Progenitor cell of endocrine pancreas (in vitro differentiated cells): ENCODE measurements at places on chromosomes 1 and 21.

DNA sequence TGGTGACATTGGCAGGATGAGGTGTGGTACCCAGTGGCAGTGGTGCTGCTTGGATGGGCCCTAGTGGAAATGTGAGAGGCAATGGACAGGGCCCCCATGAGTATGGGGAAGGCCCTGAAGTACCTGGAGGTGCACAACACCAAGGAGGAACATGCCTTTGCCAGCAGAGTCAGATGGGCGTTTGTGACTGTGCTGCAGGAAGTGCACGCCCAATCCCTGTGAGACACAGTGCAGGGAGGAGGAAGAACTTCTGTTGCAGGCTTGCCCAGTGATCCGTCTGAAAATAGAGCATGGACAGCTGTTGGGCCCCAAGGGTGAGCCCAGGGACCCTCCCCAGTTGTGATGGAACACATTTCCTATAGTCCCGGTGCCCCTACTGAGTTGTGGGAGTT lies 42.7 kb downstream of the GJA5 start:
- DNase-seq, result no peak

DNA sequence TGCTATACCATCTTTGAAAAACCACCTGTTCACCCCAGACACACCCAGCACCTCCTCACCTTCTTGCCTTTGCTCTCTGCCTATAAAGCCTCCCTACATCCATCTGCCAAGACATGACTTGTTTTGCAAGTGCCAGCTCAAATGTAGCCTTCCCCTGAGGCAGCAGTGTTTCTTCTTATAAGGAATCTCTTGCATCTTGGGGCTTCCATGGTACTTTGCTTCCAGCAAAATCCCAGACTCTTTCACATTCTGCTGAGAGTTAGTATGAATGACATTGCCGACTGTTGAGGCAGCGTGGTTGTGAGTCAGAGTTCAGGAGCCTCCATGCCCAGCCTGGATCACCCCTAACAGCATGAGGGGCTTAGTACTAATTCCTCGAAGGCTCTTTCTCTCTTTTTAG lies 217.4 kb upstream of the RUNX1 start:
- DNase-seq, result no peak

GRCh38 chr21:41537356-41537755 lies 29.4 kb upstream of the TMPRSS2 start:
- no peak for DNase-seq

DNA sequence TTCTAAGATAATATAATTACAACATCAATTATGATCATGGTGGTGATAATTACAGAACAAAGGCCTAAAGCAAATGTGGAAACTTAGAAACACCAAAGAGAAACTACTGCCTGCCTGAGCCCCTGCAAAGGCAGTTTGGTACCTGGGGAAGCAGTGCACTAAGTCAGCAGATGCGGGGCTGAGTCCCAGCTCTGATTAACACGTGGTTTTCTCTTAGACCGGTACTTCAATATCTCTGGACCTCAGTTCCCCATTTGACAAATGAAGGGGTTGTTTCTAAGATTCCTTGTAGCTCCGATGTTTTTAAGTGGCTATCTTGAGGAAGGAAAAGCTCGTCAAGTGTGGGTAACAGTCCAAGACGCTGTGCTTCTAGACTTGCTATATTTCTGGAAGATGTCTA lies 16.7 kb upstream of the PLEKHA6 start:
- DNase-seq, result no peak

GRCh38 chr1:43039228-43040055 lies 80.8 kb upstream of the SLC2A1 start:
- DNase-seq, result no peak

- DNase-seq, result no peak
Measured at GRCh38 chr1:78645723-78646122, 3.9 kb upstream of the IFI44 start.

DNA sequence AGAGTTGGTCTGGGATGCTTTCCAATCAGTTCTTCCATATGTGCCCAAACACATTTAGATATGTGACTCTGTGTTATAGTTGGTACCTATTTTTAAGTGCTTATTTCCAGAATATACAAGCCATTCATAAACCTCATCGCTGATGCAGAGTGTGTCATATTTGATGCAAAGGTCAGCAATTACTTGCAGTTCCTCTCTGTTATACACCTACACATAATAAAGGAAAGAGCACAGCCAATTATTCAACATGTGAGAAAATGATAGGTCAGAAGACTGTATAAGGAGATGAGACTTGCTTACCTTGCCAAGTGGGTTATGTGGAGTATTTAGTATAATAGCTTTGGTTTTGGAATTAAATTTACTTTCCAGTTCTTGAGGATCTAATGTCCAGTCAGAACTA lies 31.3 kb downstream of the KYAT3 start:
- no peak for DNase-seq

- DNase-seq, result no peak
Measured at GRCh38 chr1:22222723-22223122, 79.8 kb upstream of the WNT4 start.
